Ureter (tissue), 1 donor: ENCODE measurements at places on chromosomes 1 and 21. TPM values are rescaled to one million over a fixed set of nuclear protein-coding genes. Genes with fewer than 3 reads are reported as not detected.

DNA sequence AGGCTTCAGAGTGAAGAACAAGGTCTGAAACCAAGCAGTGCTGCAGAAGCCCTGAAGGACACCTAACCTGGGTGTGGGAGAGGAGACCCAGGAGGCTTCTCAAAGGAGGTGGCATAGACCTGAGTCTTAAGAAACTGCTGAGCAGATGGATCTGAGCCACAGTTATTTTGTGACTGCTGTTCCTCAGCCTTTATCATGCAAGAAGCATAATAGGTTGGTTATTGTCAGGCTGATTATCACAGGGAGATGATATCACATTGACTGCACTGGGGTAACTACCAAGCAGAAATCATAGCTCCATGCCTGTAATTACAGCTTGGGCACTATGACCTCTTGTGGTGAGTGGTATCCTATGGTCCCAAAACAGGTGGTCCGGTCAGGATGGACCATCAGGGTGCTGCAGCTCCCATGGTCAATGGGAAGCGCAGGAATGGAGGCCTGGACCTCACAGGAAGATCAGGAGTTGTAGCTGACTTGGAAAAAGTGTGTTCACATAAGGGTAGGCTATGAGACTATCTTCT is 11.5 kb upstream of the ATP2B4 start:
- no peak for DNase-seq

DNA sequence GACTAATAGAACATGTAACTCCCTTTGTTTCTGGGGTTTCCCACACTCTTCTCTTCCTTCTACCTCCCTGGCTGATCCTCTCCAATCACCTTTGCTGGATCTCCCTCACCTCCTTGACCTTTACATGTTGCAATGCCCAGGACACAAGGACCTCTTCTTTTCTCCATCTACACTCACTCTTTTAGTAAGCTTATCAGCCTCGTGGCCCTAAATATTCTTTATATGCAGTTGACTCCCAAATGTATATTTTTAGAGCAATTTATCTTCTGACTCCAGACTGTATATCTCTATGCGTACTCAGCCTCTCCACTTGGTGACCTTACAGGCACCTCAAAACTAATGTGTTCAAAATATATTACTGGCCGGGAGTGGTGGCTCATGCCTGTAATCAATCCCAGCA is 18.4 kb upstream of the CLSPN start:
- no peak for DNase-seq

GPA33 gene
- total RNA-seq: 0.16 TPM

DNA sequence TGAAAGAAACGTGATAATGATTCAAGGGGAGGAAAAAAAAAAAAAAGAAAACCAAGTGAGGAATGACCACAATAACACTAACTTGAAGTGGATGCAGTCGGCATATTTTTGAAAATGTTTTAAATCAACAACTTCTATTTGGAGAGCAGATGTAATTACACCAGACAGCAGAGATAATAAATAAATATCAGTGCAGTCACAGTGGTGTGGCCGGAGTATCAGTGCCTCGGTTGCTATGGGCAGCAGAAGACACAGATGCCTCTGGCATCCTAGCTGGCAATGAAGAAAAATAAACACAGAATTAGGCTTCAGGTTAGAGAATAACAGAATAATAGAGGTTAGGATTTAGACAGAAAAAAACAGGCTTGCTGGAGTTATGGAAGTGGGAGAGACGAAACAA is 888.3 kb downstream of the LTN1 start:
- DNase-seq: no peak

- no peak for DNase-seq
These were observed 136.4 kb downstream of the SETD4 start for GRCh38 chr21:35923971-35924370.

SMCP gene
- not detected for total RNA-seq

LPAR3 gene
- 20.8 TPM for total RNA-seq

DNA sequence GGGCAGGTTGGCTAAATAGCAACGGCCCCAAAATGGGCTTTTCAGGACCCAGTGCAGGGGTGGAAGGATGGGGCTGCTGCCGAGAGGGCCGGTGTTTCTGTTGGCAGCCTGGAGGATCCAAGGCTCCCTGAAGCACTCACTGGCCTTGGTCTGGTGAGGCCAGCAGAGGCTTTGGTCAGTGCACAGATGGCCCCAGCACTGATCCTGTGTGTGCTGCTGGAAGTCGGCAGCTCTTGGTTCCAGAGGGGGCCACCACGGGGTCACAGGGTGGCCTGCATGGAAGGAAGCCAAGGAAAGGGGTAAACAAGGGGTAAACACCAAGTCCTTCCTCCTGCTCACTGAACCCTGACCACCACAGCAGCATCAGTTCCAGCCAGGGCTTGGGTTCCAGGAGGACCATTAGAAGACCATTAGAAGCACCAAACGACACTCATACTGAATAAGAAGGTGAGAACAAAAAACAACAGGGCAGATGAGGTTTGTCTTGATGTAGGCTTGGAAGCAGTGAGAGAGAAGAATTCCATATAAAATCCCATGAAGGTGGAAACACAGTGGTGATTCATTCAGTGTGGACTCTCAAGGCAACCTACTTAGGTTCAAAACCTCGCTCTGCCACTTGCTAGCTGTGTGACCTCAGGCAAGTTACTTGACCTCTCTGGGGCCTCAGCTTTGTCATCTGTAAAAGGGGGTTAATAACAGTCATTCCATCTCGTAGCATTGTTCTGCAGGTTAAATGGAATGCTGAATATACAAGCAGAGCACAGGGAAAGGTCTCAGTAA is 184.5 kb downstream of the RUNX1 start:
- DNase-seq: no peak

- no peak for DNase-seq
These were observed 26.1 kb upstream of the GJA5 start for GRCh38 chr1:147786536-147786935.

ERG gene
- 27.2 TPM for total RNA-seq

DNA sequence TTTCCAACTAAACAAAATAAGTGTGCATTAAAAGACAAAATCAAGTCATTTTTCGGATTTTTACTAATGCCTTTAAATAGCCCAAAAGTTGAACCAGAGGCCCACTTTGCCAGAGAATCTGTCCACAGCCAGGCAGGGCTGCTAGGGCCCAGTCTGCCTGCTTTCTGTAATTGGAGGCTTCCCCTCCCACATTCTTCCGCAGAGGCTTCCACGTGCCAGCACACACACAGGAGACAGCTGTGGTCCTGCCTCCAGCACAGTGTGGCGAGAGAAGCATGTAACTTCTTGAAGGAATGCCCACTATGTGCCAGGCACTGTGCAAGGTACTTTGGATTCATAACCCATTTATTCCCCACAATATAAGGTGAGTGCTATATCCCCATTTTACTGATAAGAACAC is 11.3 kb upstream of the PDZK1IP1 start:
- no peak for DNase-seq

DNA sequence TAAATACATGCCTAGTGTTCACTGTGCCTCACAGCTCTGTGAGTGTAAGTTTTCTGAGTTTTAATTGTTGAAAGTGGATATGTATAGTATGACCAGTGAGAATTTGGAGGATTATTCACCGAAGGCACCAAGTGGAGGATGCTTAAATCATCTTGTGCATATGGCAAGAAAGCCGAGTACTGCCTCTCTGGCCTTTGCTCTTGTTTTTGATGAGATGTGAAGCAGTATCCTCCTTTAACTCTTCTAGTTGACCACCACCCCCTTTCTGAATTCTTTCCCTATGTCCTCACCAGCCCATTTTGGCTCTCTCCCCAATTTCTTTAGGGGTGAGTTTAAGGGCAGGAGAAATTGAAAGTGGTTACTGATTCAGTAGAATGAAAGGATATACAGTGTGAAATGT is 130.4 kb downstream of the SYT2 start:
- DNase-seq: no peak

DNA sequence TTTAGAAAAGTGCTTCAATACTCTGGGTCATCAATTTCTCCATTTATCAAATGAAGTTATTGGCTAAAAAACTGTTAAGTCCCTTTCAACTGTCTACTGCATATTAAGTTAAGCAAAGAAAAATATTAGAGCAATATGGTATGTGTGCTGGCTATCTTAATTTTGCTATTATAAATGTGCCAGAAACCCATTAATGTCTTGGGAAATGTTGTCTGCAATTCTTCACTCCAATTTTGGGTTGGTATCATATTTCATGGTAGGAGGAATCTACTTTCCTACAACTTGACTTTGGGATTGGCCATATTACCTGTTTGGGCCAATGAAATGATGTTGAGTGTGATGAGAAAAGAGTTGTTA is 1063.9 kb downstream of the PLA2G4A start:
- DNase-seq: no peak

GRCh38 chr21:18155508-18156193 is 89.0 kb upstream of the CHODL start:
- DNase-seq: no peak

GNB1 gene
- 304 TPM for total RNA-seq

KRTAP11-1 gene
- total RNA-seq: not detected

GRCh38 chr1:75257424-75257823 is 123.2 kb downstream of the LHX8 start:
- DNase-seq: no peak

- DNase-seq: no peak
These were observed 35.6 kb upstream of the NEK7 start for GRCh38 chr1:198121056-198121826.

DNA sequence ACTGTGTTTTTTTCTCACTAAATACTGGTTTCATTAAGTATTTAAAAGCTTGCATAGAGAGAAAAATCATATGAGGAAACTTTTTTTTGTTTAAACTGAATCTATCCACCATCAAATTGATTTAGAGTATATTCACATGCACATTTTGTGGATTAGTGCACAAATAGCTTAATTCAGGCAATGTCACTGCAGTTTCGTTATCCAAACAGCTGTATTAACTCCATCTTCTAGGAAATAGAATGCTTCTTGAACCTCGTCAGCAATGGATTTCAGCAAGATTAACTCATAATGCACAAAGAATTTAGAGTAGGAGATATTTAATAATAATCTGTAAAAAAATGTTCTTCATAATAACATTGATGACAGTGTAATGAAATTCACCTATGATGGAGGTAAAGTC is 37.5 kb downstream of the NEXN start:
- no peak for DNase-seq

DNA sequence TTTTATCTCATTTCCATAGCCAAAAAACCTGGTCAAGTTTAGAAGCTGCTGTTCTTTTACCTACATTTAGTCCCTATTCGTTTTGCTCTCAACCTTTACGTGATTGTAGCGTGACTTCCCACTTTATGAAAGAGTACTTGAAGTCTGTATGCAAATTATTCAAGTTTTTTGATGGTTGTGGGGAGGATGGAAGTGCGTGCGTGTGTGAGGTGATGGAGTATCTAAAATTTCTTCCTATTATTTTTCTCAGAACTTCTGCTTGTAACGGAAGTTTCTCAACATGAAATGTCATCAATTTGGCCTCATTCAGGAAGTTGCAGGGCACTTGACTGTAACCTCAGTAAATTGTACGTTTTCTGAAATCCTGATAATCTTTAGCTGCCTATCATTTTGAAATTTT is 64.0 kb downstream of the SAMSN1 start:
- no peak for DNase-seq

- DNase-seq: no peak
These were observed 76.8 kb downstream of the POU2F1 start for GRCh38 chr1:167297222-167298214.

- no peak for DNase-seq
These were observed 32.0 kb downstream of the EGLN1 start for GRCh38 chr1:231390071-231390470.

- DNase-seq: no peak
These were observed 1.9 kb upstream of the COL8A2 start for GRCh38 chr1:36126797-36127500.

IFNLR1 gene
- 4.6 TPM for total RNA-seq

DNA sequence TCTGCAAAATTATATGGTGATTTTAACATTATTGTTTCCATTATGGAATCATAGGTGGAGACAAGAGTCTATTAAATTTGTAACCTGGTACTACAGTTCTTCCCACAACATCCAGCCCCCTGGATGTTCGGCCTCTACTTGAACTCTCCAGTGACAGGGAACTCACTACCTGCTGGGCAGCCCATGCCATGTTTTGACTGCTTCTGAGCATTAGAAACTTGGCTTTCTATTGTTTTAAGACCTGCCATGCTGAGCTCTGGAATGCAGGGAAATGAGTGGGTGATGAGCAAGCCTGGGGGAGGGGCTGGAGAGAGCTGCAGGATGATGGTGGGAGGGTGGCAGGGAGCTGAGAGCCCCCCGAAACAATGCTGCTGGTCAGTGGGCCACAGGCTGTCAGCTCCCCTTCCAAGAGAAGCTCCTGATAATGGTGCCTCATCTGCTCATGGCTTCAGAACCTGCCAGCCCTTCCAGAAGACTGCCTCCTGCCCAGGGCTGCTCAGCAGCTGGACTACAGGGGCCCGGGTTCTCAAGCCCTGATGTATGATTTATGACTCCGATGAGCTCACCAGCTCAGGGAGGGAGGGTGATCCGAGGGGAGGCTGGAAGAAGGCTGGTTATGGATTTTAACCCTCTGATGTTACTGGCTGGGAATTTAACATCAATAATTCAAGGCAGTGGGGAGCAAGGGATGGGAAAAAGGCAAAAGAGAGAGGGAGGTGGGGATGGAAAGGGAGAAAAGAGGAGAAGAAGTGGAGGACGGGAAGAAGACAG is 205.0 kb downstream of the HIVEP3 start:
- no peak for DNase-seq

DNA sequence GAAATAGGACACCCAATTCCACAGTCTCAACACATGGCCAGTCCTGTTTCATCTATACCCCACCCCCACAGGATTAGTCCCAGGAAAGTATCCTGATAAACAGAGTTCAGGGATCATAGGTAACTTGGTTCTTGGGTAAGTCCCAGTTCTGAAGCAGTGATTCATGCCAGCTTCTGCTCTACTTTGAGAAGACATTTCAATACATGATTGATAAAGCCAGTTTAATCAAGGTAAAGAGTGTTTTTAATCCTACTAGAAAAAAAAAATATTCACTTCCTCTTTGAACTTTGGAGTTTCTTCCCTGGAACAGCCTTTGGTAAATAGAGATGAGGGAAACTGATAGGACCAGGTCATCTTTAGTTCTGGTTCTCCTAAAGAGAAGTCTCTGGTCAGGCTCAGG is 142.4 kb downstream of the TLR5 start:
- DNase-seq: no peak

TENT5C gene
- total RNA-seq: 9.8 TPM

JAM2 gene
- total RNA-seq: 17.4 TPM

FCRLB gene
- 3.9 TPM for total RNA-seq

ICOSLG gene
- 3.0 TPM for total RNA-seq

FAM167B gene
- total RNA-seq: 8.3 TPM

- DNase-seq: no peak
These were observed 18.1 kb downstream of the CCDC185 start for GRCh38 chr1:223411309-223411708.

GRCh38 chr1:214967865-214968575 is 114.5 kb upstream of the KCNK2 start:
- DNase-seq: no peak
